GM04504 (cell line): ENCODE measurements at places on chromosomes 16 and 17.

GRCh38 chr17:79840269-79840988, 1.2 kb upstream of the CBX4 start:
- no peak for DNase-seq

GRCh38 chr16:89999831-90000574, 19.3 kb downstream of the DBNDD1 start:
- DNase-seq: no peak

GRCh38 chr16:35752773-35753558, 2293.6 kb downstream of the TP53TG3F start:
- no peak for DNase-seq

- no peak for DNase-seq
These were observed 2.2 kb downstream of the DCUN1D3 start for GRCh38 chr16:20897922-20898321.

DNA sequence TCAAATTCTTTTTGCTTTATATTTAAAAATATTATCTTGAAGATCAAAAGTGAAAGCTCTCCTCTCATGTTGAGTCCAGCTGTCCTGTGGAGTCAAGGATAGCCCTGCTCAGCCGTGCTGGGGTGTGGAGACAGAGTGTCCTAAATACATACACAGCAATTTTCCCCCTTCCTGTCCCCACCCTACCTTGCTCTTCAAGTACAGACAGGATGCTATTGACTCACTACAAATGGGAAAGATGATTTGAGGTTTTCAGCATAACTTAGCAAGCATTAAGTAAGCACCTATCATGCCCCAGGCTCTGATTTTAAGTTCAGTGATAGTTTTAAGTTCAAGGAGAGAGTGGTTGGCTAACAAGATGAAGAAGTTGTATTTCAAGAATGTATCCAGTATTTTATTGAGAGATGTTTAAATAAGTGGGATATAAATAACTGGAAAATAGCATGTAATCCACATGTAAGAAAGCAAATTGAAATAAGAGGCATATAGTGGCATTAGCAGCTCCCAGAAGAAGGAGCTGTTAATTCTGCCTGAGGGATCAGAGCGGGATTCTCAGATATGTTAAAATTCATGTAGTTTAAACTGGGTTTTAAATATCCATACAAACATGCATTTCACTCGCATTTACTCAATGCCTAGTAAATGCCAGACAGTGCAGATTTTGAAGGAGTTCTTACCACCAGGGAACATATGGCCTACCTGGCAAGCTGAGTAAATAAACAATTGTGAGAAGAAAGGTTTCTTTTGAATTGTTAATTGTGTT, 183.5 kb upstream of the ANKFN1 start:
- DNase-seq: no peak
